GM06990 (cell line): ENCODE measurements at places on chromosomes 11 and 22.

DNA sequence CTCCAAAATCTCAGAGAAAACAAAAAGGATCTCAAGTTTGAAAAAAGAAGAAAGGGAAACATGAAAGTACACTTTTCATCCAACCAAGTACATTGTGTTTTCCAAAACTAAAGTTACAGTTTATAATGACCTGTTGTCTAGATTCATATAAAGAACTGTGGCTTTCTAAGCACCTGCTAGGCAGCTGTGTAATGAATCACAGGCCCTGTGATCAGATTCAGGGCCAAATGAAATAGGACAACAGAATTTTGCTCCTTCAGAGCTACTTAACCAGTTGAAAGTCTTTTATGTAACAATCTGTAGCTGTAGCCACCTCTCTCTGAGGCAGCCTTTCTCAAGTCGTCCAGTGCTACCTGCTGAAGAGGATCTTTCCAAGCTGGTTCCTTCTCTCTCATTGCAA lies 960.0 kb upstream of the RAG2 start:
- no peak for DNase-seq

DNA sequence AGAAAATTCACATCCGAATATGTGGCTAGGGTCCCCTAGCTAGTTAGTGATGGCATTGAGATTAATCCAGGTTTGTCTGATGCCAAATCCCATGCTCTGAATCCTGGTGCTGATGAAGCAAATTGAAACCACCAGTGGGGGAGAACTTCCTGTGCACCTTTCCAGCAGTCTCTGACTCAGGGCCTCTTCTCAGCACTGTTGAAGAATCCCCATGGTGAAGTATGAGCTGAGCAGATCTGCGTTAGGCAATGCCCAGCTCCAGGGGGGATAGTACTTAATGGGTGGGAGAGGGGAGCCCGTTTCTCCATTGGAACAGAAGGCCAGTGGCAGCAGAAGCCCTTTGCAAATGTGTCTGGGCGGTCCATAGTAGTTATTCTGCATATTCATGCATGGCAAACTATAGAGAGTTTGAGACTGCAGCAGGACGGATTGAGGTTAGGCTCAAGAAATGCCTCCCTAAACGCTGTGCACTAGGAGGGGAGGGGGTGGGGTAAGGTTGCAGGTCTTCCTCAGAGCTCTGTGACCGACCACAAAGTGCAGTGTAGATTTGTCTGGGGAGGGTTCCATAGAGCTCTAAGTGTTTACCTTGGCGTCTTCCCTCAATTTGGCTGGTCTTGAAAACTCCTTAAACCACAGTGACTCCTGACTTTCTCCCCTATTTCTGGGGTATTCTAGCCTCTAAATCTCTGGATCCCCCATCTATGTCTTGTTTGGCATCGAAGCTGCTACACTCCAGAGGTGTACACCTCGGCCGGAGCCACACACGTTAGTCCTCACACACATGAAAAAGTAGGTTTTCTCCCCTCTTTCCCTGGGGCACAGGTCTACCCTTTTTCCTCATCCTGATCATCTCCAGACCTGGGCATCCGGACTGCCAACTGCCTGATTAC lies 4.8 kb downstream of the POU2F3 start:
- no peak for DNase-seq

DNA sequence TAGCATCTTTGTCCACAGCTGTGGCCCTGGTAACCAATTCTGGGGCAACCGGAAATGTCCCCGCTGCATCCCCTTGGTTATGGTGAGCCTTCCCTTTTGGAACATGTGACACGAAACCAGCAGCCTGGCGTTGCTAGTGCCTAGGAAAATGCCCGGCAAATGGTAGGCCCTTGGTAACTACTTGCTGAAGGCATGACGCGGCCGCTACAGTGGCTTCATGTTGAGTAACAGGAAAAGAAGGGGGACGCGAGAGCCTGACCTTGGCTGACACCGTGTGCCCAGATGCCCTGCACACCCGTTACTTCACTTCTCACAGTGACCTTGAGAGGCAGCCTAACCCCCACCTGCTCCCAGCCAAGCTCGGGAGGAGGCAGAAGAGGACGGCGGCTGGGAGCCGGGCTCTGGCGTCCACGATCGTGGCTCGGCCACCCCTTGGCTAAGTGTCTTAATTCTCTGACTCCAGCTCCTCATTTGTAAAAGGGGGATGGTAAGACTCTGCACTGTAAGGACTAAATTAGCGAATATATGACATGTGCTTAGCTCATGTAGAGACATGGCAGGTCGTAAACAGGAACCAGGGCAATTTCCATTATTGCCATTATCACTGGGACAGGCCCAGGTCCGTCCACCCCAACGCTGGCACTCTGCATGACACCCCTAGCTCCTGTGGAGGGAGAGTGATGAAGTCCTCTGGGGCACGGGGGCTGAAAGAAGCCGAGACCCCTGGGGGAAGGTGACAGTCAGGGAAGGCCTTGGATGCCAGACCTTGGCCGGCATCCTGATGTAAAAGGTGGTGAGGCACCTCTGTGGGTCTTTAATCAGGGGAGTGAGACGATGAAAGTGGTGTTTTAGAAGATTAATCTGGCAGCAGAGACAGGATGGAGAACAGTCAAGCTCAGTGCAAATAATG lies 18.9 kb downstream of the IFT27 start:
- DNase-seq = no peak

DNA sequence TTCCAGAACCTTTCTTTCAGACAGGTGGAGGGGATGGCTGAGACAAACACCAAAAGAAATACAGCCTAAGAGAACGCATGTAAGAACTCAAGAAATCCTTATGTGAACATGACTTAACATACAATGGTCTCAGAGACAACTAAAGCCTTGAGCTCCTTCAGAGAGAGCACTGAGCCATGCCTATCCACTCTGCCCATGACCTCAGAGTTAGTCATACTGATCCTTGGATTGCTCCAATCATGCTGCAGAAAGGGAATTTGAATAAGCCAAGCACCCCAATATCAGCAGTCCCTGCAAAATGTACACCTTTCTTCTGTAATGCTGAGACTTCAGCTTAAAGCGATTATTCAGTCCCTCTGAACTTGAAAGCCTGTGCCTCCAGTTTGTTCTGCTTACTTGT lies 43.2 kb upstream of the CHKA start:
- no peak for DNase-seq

- no peak for DNase-seq
Measured at GRCh38 chr11:82701847-82702520, 31.7 kb downstream of the FAM181B start.

GRCh38 chr11:15107730-15108515 lies 6.8 kb upstream of the INSC start:
- DNase-seq = no peak

- DNase-seq = no peak
Measured at GRCh38 chr11:47589977-47590861, 3.7 kb downstream of the FAM180B start.

DNA sequence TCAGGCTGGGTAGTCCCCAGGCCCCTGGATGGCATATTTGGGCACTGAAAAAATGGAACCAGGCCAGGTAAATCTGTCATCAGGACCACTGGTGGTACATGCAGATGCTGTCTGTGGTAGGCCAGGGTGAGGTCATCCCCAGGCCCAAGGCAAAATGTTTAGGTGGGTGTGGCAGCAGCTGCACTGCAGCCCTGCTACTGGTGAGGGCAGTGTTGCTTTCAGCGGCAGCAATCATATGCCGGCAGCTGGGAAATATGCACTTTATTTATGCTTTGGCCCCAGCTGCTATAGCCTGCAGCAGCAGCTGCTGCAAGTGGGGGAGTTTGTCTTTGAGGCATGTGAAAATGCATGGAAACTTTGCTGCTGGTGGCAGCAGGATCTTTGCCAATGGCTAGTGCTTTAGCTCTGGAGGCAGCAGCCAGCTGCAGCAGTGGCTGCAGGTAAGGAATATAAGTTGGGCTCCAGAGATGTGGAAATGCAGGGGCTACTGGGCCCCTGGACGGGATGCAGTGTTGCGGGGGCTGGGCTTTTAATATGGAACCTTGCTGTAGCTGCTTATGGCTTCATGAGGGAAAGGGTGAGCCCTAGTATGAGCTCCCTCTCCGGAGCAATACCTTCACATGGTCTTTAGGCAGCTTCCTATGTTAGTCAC lies 365.7 kb upstream of the CADM1 start:
- DNase-seq = peak; percentile 65

DNA sequence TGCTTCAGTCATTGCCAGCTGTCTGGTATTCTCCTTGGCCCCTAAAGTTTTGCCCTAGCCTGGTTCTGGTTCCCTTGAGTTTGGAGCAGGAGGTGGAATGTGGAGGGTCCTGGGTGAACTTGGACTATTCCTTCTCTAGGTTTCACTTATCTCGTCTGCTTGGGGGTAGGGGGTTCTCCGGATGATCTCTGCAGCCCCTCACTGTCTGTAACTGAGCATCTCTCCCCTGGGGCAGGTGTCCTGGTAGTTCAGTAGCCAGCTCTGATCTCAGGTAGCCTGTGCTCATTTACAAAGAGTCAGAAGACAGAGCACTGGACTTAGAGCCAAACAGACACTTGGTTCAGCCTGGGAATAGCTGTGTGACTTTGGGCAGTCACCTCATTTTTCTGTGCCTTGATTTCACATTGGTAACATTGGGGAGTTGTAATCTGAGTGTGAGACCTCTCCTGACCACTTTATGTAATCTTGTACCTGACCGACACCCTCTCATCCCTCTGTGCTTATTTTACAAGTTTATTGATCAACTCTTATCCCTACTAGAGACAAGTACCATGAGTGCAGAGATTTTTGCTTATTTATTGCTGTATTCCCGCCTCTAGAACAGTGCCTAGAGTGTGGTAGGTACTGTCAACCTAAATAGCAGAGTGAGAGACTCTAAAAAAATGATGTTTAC lies 804 bp downstream of the CCDC134 start:
- DNase-seq = no peak

DNA sequence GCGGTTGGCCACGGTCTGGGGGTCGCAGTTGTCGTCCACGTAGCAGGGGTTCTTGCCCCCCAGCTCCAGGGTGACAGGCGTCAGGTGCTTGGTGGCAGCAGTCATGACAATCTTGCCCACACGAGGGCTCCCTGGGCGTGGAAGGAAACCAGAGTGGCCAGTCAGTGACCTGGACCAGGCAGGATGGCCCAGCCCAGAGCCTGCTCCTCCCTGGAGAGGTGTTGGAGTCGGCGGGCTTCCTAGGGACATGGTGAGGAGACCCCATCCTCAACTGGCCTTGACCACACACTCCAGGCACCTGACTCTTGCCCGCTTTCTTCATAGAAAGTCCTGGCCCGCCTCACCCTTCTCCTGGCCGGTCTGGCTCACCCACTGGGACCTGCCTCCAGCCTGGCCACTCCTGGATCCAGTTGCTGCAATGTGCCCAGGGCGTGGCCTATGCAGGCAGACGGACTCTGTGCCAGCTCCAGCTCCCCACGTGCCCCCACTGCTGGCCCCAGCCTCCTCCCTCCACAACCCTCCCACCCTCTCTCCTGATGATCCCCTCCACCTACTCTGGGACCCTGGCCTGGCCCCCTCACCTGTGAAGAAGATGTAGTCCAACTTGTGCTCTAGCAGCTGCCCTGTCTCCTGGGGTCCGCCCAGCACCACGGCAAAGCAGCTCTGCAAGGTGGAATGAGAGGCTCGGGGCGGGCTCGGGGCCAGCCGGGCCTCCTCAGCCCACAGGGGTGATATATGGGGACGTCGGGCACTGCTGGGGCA lies 8.7 kb downstream of the ALDH3B2 start:
- no peak for DNase-seq

DNA sequence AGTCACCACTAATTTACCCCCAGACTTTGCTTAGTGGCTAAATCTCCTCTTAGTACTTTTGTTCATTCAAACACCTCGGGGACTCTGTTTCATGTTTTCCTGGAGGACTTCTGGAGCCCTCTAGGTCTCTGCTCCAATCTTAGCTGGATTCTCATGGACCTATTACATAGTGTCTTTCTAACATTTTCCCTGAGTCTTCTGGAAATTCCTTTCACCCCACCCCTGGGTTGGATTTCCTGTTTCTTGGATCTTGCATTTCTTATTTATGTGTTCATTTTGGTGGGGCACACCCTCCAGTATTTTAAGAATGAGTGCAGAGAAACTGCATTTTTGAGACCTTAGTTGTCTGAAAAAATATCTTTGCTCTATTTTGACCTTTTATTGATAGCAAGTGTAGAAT lies 220.1 kb downstream of the BLID start:
- DNase-seq = no peak

DNA sequence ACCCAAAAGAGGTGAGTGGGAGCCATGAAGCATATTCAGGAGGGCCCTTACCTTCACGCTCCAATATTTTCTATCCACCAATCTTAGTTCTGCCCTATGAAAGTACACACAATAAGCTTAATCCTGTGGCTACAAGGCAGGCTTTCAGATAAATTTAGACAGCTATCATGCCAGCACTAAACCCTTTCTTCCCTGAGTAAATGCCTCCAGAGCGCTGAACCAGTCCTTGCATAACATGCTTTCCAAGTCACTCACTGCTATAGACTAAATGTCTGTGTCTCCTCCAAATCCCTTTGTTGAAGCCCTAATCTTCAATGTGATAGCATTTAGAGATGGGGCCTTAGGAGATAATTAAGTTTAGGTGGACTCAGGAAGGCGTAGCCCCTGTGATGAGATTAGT lies 50.3 kb upstream of the FIBIN start:
- DNase-seq = no peak

GRCh38 chr11:57379732-57380131 lies 1.2 kb downstream of the PRG3 start:
- DNase-seq = no peak

GRCh38 chr11:57652662-57653061 lies 3.0 kb upstream of the YPEL4 start:
- no peak for DNase-seq

GRCh38 chr11:113514856-113515255 lies 39.7 kb upstream of the DRD2 start:
- no peak for DNase-seq

DNA sequence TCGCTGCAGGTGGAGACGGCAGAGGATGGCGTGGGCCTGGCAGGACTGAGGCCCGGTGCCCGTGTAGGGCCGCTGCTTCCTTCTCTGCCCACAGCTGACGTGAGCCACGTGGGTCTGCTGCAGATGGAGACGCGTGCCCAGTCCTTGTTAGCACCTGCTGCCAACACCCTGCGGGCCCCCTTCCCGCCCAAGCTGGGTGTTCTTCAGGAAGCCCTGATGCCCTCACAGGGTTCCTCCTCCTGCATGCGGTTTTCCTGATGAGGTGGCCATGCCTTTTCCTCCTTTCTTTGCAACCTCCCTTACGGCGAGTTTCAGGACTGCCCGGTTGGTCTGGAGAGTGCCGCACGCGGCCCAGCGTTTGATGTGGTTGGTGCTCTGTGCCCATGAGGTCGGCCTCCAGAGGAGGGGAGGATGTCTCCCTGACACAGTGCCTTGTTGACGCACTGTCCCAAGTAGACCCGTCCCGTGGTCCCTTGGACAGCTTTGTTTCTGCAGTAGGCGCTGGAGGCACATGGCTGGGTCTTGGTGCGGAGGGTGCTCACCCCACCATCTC lies 44.7 kb downstream of the AP2A2 start:
- no peak for DNase-seq

DNA sequence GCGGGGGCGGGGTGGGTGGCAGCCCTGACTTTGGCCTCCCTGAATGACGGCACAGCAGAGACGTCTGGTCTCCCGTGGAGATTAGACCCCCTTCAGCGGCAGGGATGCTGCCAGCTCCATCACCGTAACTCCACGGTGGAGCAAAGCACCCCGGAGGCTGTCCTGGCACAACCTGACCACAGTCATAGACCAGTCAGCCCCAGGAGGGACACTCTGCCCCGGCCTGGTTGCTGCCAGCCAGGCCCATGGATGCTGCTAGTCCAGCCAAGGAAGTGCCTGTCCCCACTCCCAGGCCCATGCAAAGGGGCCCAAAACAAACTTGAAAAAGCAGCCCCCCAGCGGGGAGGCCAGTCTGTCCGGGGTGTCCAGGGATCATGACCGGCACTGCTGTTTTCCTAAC lies 11.5 kb upstream of the ANO1 start:
- DNase-seq = no peak
